T-helper 17 cell (primary cell): ENCODE measurements at places on chromosomes 12 and 14.

GRCh38 chr12:41467591-41468325, 279.6 kb downstream of the PDZRN4 start:
- no peak for DNase-seq

- DNase-seq: no peak
Measured at GRCh38 chr14:24179961-24180796, 8.3 kb downstream of the REC8 start.

DNA sequence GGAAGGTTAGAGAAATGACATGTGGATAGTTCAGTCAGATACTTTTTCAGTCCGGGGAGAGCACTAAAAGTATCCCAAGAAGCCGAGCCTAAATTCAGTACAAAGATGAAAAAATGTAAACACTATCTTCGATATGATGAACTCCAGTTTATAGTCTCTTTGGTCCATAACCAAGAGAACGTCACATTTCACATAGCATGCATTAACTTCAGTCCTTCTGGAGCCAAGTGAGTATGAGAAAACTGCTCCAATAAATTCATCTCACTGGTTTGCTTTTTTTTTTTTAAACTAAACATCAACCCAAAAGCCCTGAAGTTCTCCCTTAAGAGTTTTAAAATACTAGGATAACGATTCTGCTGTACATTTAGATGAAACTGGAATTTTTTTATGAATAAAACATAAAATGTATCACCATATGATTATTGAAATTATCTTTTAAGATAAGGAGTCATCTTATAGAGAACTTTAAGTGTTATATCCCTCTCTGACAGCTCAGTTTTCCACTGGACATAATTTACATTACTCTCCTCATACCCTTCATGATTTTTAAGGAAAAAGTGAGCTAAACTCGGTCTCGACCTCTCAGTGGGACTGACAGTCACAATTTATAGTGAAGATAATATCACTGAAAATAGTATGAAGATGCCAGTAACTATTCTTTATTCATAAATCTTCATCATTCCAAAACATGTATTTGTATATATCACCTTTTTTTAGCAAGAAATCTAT, 841.5 kb upstream of the FLRT2 start:
- no peak for DNase-seq

- DNase-seq: no peak
Measured at GRCh38 chr14:95421741-95422140, 94.7 kb downstream of the SYNE3 start.

- no peak for DNase-seq
Measured at GRCh38 chr12:68641138-68641537, 30.4 kb downstream of the RAP1B start.

- no peak for DNase-seq
Measured at GRCh38 chr12:58608711-58609110, 311.6 kb downstream of the LRIG3 start.

GRCh38 chr12:49084438-49084837, 10.2 kb downstream of the DHH start:
- no peak for DNase-seq

DNA sequence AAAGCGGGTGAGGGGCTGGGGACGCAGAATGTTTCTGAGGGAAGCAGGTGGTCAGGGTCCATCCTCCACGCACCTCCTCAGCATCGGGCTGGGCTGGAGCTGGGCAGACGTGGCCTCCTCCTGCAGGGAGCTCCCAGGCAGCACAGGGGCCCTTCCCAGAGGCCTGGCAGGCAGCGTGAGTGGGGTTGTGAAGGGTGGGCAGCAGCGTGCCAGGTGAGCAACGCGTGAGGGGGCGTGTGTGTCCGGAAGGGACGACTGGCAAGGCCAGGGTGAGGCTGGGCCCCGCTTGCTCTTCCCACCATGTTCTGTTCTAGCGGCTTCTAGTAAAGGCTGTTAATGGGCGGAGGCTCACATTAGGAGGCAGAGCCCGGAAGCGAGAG, 17.1 kb downstream of the ANKRD9 start:
- no peak for DNase-seq

DNA sequence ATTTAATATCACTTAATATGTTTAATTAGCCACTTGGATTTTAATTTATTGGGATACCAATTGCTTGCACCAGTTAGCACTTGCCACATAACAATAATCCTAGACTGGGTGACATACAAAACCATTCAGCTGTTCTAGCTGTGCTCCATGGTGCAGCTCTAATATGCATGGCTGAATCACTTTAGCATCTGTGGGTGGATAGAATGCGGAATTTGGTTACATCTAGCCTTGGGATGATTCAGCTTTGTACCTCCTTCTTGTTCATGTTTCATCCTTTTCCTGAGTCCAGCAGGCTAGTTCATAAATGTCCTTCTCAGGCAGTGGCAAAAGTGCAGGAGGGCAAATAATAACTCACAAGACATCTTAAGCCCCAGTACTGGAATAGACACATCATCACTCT, 1263.0 kb downstream of the LRFN5 start:
- DNase-seq: no peak

DNA sequence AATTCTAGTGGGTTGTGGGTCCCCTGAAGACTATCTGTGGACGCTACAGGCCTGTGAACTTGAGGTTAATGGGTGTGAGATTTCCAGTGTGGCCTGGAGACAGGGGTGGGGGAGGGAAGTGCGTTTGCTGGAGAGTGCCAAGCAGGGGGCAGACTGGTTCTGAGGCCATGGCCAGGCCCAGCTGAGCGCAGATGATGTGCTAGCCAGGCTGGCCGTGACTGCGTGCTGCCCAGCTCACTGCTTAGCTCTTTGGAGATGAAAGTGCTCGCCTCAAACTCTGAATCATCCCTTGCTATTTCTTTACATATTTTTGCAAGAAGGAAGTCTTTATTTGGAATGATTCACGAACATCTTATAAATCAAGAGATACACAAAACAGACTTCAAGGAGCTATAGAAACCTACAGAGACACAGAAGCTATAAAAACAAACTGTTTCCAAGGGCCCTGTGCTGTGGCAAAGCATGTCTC, 75.2 kb upstream of the PLEKHG3 start:
- DNase-seq: no peak

DNA sequence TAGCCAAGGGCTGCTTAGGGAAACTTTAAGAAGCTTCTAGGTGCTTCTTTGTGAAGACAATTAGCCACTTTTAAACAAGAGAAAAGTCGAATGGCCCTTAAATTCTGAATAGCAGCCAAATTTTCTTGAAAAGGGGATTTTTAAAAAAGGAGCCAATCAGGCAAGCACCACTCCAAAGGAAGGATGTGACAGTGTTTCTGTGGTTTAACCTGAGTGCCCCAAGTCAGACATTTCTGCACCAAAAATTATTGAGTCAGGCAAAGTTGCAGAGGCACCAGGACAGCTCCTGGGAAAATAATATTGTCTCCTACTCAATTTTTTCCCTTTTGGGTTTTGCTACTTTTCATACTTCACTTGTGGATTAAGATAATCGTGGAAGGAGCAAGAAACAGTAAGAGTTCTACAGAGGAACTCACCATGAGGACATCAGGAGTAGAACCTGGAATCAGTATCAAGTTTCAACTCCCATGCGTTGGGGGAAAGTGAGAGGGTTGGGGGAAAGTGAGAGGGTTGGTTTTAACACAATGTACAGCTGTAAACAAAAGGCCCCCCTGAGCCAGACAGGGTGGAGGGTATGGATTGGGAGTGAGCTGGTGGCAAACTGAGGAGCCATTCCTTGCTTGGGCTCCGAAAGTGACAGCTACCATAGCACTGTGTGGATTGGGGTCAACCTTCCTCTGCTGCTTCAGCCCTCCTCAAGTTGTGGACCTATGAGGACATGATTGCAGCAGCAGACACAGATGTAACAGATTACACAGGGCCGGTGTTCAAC, 90.8 kb downstream of the SLC38A1 start:
- no peak for DNase-seq

GRCh38 chr12:72406111-72406510, 133.9 kb downstream of the TRHDE start:
- no peak for DNase-seq

- no peak for DNase-seq
Measured at GRCh38 chr14:24392325-24393091, 6.3 kb upstream of the NYNRIN start.

GRCh38 chr12:3285570-3285969, 205.4 kb upstream of the PRMT8 start:
- DNase-seq: no peak

- DNase-seq: peak; percentile 18
Measured at GRCh38 chr14:54567639-54568561, 972 bp downstream of the SAMD4A start.

GRCh38 chr14:65304239-65304638, 108.3 kb upstream of the FUT8 start:
- no peak for DNase-seq

DNA sequence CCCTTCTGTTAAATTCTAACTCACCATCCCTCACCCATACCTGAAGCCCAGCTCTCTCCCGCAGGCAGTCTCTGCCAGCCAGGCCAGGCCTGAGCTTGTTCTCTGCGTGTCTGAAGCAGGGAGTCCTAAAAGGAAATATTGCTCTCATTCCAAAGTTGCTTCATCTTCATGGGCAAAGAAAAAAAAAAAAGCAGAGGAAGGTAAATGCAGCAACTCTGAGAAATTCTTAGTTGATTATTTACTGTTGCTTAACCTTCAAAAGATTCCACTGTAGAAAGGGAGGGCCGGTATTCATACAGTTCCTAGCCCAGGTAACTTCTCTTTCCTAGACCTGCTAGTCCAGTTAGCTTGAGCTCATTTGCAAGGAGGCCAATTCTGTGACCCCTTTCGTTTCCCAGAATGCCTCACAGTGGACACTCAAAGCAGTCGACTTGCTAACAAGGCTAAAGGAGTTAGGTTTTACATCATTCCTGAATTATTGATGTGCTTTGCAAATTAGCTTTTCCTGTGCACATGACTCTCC, 193.5 kb upstream of the EEA1 start:
- DNase-seq: no peak

DNA sequence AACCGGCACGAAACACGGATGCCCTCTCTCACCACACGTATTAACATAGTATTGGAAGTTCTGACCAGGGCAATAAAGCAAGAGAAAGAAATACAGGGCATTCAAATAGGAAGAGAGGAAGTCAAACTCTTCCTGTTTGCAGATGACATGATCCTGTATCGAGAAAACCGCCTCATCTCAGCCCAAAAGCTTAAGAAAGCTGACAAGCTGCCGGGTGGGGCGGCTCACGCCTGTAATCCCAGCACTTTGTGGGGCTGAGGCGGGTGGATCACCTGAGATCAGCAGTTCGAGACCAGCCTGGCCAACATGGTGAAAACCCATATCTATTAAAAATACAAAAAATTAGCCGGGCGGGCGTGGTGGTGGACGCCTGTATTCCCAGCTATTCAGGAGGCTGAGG, 17.7 kb downstream of the OR6S1 start:
- DNase-seq: no peak

DNA sequence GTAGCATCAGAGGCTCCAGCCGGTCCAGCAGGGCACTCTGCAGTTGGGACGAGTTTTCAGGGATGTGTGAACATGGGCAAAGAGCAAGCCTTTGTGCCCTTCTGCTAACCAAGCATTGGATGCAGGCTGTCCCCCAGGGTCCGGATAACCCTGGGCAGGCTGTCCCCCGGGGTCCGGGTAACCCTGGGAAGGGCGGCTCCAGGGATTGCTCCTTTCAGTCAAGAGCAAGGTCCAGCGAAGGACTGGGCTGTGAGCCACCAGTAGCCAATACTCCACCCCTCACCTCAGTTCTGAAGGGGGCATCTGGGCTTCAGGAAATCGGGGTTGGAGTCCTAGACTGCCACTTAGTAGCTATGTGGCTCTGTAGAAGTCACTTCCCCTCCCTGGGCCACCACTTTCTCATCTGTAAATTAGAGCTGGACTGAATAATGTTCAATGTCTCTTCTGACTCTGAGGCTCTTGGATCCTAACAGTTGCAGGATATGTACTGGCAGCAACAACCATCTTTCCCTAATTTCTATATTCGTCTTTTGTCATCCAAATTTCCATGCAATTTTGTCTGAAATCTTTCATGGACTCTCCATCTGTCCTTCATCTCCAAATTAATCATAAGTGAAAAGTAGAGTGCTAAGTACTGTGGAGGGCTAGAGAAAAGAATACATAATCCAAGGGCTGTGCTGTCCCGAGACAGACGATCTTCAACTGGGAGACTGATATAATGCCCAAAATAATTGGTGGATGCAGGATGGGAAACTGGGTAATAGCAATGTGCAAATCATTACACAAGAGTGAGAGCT, 137.4 kb upstream of the NTF3 start:
- no peak for DNase-seq

GRCh38 chr14:35985474-35986218, 159.5 kb downstream of the BRMS1L start:
- no peak for DNase-seq

DNA sequence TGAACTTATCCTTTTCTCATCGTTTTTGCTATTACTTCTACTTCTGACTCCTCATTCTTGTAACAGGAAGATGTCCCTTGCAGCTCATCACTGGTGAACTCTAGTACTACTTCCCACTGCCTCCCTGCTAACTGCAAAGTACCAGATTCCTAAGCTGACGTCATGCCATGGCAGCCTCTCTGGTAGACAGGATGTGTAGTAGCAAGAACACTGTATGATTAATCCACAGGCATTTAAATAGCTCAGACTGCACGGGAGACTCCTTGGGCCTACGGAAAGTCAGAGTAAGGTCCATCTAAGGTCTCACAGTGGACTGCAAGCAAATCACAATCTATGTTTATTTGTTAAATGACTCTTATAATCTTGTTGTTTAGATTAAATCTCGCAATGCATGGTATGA, 43.5 kb downstream of the DNAI7 start:
- DNase-seq: no peak

GRCh38 chr14:55221186-55221585, 29.8 kb upstream of the DLGAP5 start:
- no peak for DNase-seq

DNA sequence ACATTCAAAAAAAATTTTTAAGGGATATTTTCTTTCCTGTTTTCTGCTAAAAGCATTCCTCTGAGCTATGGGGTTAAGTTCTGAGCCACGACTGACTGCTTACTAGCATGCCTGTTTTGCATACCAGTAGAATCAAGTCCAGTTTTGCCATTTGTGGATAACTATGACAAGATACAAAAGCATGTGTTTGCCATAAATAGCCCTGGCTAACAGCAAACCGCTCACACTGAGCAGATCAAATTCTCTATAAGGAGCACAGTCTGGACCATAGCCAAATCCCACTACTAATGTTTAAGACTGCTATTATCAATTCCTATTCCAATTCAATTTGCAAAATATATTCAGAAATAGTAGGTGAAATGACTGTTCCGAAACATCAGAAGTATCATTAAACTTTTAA, 3.2 kb downstream of the CFL2 start:
- DNase-seq: no peak

DNA sequence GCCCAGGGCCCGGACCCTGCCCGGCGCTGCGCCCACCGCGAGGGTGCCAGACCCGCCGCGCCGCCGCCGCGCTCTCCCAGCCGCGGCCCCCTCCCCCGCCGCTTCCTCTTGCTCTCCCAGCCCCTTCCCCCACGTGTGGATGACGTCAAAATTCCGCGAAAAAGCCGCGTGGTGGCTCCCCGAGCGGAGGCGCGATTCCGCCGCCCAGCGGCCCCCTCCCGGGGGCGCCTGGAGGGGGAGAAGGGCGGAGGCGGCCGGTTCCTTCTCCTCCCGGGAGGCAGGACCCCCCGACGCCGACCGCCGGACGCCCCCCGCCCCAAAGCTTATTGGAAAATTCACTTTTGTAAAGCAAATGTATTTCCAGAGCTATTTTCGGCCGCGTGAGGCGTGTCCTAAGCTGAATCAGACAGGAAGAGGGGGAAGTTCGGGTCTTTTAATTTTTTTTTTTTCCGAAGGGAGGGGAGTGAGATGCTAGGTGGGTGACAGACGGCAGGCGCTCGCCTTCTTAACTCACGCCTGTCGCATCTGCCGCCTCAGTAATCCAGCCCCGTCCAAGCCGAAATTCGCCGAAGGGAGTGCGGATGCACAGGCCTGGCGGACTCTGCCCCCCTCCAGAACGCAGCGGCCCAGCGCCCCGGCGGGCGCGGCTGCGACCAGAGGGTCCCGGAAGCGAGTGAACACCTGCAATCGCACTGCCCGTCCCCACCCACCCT, 4.1 kb upstream of the CCND2 start:
- peak; percentile 81 for DNase-seq
